Head of caudate nucleus (tissue), 42 donors: ENCODE measurements at places on chromosomes 4 and X.

- no peak for DNase-seq
Measured at GRCh38 chr4:183702492-183702891, 43.4 kb downstream of the TRAPPC11 start.

GRCh38 chr4:102449751-102450352 lies 51.3 kb upstream of the NFKB1 start:
- DNase-seq, result no peak

DNA sequence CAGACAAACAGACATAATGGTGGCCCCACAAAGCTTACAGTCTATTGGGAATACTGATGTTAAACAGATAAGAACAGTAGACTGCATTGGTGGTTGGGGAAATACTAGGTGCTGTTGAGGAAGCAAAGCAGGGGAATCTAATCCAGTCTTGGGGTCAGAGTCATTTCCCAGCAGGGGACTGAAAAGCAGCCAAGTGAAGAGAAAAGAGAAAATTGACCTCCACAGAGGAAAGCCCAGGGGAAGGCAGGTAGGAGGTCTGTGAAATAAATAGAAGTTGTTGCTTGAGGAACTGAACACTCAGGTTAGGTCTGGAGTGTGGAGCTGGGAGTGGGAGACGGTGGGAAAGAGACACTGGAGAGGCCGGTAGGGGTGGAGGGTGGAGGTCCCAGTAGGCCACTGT lies 33.0 kb upstream of the LEF1 start:
- no peak for DNase-seq

GRCh38 chr4:137651128-137651527 lies 118.8 kb upstream of the PCDH18 start:
- DNase-seq, result no peak

- DNase-seq, result no peak
Measured at GRCh38 chrX:9327086-9327746, 137.6 kb upstream of the TBL1X start.

- no peak for DNase-seq
Measured at GRCh38 chrX:35699642-35700041, 98.5 kb upstream of the MAGEB16 start.

- no peak for DNase-seq
Measured at GRCh38 chrX:42803320-42803719, 25.4 kb upstream of the PPP1R2C start.

DNA sequence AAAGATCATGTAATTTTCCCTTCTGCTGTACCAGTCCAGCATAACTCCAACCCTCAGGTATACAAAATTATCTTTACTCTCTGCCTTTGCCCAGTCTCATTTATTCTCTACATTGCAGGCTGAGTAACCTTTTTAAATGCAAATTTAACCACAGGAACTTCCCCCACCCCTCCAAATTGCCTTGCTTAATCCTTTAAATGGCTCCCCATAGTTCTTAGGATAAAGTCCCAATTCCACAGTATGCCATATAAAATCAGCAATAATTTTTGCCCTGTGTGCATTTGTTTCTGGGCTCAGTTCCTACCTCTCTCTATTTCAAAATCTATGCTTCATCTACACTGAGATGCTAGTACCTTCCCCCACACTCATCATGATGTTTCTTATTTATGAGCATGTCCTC lies 879.7 kb downstream of the RPA4 start:
- no peak for DNase-seq
